ENCODE measurements at places on chromosomes 6 and 20.

GRCh38 chr6:35417979-35418661 lies 34.0 kb upstream of the FANCE start:
- DNase-seq: no peak

DNA sequence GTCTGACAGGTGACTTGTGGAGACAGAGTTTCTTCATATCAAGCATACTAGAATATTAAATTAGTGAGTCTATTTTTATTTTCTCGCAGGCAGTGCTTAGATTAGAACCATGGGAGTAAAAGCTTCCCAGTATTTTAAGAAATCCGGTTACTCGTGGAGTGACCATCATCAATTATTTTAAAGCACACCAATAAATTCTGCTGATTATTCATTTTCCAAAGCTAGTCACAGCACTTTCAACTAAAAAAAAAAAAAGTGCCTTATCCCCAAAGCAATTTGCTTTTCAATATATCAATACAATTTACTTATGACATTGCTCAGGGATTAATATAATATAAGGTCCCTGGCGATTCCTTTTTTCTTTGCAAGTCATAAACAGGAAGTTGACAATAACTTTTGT lies 26.3 kb upstream of the OLIG3 start:
- DNase-seq: no peak

- no peak for DNase-seq
Measured at GRCh38 chr6:100134297-100134696, 140.3 kb upstream of the MCHR2 start.

DNA sequence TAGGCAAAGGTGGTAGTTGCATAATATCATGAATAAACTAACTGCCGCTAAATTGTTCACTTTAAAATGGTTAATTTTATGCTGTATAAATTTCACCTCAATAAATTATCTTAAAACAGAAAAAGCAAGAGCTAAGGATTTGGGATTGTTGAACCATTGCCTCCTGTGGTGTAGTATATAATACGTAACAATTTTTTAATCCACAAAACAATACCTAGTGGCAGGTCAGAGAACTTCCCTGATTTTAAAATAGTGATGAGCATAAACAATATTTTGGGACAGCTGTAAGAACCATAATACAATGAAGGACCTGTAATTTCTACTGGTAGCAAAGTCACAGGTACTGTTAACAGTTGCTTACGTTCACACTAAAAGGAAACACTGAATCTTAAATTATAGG lies 197.4 kb upstream of the PRND start:
- DNase-seq: no peak

- DNase-seq: no peak
Measured at GRCh38 chr6:157099912-157100593, 223.3 kb downstream of the TMEM242 start.

GRCh38 chr6:12577124-12577850 lies 139.3 kb upstream of the PHACTR1 start:
- no peak for DNase-seq

GRCh38 chr6:107877968-107878367 lies 53.9 kb upstream of the SCML4 start:
- DNase-seq: no peak

DNA sequence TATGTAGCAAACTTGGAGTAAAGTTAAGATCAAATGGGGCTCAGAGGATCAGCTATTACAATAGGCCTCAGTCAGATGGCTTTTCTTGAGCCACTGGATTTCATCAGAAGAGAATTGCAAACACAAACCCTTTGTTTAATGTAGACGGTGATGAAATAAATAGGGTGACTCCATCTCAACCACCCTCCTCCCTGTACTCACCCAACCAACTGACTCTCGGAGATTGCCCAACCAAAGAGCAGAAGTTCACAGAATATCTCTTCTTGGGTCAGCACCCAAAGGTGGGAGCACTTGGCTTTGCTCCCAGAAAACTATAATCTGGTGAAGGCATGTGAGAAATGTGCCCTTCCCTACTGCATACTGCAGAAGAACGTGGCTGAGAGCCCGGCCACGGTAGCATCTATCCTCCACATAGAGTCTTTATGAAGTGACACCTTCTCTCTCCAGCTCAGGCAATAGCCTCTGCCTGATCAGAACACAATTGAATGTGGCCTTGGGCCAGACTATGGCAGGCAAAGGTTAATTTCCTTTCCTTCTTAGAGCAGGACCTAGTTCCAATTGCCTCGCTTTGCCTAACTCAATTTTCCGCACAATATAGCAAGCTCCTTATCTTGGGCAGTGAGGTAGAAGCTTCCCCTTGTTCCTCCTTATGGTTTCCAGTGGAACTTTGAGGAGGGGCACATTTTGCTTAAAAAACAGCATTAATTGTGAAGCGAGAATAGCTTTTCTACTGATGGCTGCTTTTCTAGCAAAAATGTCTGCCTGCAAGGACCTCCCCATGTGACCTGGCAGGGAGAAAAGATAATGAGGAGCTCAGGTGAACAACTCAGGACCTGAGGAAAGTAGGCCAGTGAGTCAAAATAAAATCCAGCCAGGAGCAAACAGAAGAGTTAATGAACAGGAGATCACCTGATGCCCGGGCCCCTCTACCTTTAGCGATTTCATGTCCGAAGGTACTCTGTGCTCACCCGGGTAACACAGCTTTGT lies 79.4 kb downstream of the GFOD1 start:
- DNase-seq: peak; percentile 78

DNA sequence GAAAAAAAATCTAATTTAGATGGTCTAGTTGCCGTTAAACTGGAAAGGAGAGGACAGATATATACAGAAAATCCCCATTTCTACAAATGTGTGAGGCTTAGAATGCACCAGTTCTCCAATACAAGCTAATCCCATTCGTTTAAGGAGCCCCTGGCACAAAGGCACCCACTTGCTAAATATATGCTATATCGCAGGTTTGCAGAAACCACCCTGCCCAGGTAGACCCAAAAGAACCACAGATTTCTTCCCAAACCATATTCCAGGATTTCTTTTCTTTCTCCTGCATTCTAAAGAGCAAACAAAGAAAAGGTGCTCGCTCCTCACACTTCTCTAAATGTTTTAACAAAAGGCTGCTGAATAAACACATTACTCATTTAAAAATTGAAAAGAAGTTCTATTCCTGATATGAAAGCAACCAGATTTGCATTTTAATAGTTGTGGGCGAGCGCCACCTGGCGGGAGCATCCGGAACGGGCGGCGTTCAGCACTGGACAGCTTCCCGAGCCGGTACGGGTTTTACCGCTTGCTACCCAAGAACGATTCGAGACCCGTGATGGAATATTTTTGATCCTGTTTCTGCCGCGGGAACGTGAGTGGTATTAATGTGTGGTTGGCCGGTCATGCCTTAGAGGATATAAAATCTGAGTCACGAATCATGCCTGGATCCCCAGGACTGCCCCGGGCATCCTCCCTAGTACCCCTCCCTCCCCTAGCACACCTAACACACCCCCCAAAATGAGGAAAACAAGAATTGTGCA lies 2.1 kb downstream of the PTPRT start:
- DNase-seq: peak; percentile 89

DNA sequence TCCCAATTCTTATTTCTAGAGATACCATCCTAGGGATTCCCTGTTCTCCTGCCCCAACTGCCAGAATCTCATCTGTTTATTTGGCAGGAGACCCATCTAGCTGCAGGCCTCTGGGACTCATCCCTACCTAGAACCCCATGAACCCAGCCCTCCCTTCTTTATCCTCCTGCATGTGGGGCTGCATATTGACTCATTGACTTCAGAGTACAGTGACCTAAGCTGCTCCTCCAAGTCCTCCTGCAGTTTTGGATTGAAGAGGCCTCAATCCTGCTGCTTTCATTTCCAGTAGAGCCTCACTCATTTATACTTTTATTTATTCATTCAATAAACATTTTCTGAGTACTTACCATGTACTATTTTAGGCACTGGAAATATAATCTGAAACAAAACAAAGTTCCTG lies 11.6 kb downstream of the TMEM200A start:
- no peak for DNase-seq

GRCh38 chr6:31426395-31427354 lies 23.3 kb downstream of the MICA start:
- DNase-seq: no peak

- DNase-seq: no peak
Measured at GRCh38 chr20:24588047-24588635, 118.7 kb downstream of the SYNDIG1 start.

DNA sequence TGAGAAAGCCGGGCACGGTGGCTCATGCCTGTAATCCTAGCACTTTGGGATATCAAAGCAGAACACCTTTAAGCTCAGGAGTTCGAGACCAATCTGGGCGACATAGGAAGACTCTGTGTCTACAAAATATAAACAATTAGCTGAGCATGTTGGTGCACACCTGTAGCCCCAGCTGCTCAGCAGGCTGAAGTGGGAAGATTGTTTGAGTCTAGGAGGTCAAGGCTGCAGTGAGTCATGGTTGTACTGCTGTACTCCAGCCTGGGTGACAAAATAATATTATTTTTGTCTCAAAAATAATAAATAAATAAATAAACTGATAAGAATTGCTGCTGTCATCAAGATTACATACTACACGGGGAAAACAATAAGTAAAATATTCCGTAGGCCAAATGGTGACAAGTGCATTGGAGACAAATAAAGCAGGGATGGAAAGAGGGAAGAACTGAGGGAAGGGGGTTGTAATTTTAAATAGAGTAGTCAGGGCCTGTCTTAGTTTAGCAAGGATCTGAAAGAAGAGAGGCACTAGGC lies 14.0 kb upstream of the TOP1 start:
- no peak for DNase-seq

- peak; percentile 57 for DNase-seq
Measured at GRCh38 chr6:14354919-14355572, 237.5 kb downstream of the CD83 start.

GRCh38 chr20:42986143-42986773 lies 203.4 kb downstream of the PTPRT start:
- DNase-seq: no peak

DNA sequence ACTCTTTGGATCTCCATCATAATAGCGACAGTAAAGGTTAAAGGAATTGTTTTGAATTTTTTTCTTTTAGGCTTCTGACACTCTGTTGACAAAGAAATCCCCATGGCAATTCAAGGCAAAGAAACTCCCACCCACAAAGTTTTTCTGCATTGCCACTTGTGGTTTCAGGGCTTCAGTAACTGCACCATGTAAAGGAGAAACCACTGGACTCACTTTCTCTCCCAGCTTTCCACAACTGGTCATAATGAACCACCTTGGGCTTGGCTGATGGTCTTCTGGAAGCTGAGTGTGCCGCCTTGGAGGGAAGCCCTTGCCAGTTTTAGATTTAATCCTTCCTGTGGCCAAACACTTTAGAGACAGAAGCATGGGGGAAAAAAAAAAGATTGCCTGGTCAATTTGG lies 163.1 kb downstream of the ISM1 start:
- no peak for DNase-seq

- peak; percentile 57 for DNase-seq
Measured at GRCh38 chr20:8837396-8837795, 231.5 kb upstream of the PLCB4 start.

- DNase-seq: no peak
Measured at GRCh38 chr20:18380908-18381529, 85.8 kb downstream of the DZANK1 start.

Measured in GM03348 (cell line).